Activated T-cell treated with anti-CD3 and anti-CD28 coated beads for 4 hours (primary cell): ENCODE measurements at places on chromosomes 7 and 10.

GRCh38 chr7:832167-832967 lies at the start of gene SUN1:
TSS of gene SUN1 (plus strand) at chr7:832476. CDS start at chr7:832525, 49 bp downstream.
- DNase-seq, result peak; percentile 68

DNA sequence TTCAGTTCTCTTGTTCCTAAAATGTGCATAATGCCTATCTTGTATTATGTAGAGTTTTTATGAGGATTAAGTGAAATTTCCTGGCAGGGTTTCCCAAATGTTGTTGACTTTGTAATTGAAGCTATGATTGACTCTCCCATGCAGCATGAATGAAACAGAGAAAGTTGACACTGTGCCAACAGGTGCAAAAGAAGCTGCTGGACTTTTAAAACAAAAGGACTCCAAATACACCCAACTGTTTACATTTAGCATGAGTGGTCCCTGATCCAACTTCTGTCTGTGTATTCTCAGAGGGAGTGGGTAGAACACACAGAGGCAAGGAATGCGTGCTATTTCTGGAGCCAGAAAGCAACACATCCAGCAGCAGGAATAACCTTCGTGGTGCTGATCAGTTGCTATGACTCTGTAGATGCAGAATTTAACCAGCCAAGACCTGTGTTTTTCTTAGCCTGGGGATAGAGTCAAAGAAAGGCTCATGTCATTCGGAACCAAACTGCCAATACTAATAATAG lies 14.4 kb upstream of the RBM20 start:
- no peak for DNase-seq

DNA sequence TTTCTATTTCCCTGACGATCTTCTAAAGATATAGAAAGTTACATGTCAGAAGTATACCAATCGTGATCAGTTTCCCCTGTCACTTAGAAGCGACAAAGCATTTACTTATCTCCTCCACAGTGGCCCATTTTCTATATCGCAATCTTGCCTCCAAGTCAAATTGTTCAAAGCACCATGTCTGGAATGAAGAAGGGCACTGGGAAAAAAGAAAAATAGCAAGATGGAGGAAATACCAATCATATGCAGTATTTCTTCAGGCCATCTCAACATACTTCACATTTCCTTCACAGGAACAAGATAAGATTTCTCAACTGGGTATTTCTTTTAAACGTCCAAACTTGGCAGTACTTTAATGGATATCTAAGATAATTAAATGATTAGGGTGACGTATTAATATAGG lies 63.3 kb upstream of the IL6 start:
- no peak for DNase-seq

DNA sequence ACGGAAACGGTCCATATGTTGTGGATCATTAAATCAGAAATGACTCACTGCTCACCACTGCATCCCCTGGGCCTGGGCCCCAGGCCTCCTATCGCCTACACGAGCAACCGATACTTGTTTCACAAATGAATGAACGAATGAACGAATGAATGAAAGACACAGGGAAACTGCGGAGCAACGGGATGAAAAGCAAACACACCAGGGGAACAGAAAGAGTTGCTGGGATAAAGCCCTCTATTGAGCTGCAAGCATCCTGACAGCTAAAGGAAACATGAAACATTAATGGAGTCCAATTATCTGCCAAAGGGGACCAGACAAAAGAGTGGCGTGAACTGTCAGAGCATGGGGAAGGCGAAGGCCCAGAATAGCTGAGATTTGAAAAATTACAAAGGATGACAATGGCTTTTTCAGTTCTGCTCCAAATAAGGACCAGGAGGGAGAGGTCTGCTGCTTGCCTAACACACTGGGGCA lies 92.1 kb downstream of the GRB10 start:
- no peak for DNase-seq

- no peak for DNase-seq
These were observed 23.2 kb upstream of the RADIL start for GRCh38 chr7:4906682-4907081.

- DNase-seq, result no peak
These were observed 281.1 kb downstream of the CCDC3 start for GRCh38 chr10:12720217-12720981.

GRCh38 chr7:91759205-91759863 lies 121.2 kb downstream of the MTERF1 start:
- DNase-seq, result no peak

GRCh38 chr10:120584786-120585185 lies 127.8 kb downstream of the PLPP4 start:
- DNase-seq, result no peak

- no peak for DNase-seq
These were observed 185.2 kb downstream of the SKIDA1 start for GRCh38 chr10:21340331-21340730.

GRCh38 chr10:98078774-98079173 lies 48.4 kb upstream of the CRTAC1 start:
- DNase-seq, result no peak

GRCh38 chr7:78057571-78057970 lies 259.0 kb downstream of the PHTF2 start:
- no peak for DNase-seq

- DNase-seq, result no peak
These were observed 53.8 kb upstream of the LRRC4 start for GRCh38 chr7:128084896-128085608.

- DNase-seq, result no peak
These were observed 111.9 kb downstream of the GRID1 start for GRCh38 chr10:86254526-86255174.

DNA sequence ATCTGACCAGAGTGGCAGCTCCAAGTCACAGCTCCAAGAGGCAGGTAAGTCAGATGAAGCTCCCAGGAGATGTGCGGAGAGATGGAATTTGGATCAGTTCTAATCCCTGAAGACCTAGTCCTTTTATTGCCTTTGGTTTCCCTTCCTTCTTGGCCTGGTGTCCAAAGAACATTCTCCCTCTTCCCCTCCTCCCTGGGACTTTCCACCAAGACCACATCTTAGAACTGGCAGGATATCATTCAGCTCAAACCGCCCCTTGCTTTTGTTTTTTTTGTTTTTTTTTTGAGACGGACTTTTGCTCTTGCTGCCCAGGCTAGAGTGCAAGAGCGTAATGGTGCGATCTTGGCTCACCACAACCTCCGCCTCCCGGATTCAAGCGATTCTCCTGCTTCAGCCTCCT lies 190.8 kb downstream of the GFRA1 start:
- DNase-seq, result no peak

DNA sequence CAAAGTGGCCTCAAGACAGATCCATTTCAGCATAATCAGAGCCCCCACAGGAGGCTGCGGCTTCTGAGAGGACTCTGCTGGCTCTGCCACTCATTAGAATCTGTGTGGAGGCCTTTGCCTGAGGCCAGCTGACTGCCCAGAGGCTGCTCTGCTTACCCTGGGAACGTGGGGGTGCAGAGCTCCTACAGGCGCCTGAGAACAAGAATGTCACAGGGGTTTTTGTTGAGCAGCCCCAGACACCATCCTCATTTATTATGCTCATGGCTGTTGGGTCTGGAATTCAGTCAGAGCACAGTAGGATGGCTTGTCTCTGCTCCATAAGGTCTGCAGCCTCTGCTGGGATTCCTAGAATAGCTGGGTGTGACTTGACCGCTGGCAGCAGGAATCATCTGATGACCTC lies 101.8 kb upstream of the GDF10 start:
- DNase-seq, result no peak

GRCh38 chr7:140810830-140811556 lies 113.7 kb downstream of the BRAF start:
- DNase-seq, result peak; percentile 52

GRCh38 chr7:867406-868188 lies 8.8 kb upstream of the GET4 start:
- DNase-seq, result no peak

GRCh38 chr7:20964281-20964918 lies 177.7 kb upstream of the SP8 start:
- no peak for DNase-seq

DNA sequence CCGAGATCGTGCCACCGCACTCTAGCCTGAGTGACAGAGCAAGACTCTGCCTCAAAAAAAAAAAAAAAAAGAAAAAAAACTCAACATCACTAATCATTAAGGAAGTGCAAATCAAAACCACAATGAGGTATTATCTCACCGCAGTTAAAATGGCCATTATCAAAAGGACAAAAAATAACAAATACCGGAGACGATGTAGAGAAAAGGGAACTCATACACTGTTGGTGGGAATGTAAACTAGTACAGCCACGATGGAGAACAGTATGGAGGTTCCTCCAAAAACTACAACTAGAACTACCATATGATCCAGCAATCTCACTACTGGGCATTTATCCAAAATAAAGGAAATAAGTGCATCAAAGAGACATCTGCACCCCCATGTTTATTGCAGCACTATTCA lies 24.3 kb downstream of the GRK5 start:
- DNase-seq, result no peak

DNA sequence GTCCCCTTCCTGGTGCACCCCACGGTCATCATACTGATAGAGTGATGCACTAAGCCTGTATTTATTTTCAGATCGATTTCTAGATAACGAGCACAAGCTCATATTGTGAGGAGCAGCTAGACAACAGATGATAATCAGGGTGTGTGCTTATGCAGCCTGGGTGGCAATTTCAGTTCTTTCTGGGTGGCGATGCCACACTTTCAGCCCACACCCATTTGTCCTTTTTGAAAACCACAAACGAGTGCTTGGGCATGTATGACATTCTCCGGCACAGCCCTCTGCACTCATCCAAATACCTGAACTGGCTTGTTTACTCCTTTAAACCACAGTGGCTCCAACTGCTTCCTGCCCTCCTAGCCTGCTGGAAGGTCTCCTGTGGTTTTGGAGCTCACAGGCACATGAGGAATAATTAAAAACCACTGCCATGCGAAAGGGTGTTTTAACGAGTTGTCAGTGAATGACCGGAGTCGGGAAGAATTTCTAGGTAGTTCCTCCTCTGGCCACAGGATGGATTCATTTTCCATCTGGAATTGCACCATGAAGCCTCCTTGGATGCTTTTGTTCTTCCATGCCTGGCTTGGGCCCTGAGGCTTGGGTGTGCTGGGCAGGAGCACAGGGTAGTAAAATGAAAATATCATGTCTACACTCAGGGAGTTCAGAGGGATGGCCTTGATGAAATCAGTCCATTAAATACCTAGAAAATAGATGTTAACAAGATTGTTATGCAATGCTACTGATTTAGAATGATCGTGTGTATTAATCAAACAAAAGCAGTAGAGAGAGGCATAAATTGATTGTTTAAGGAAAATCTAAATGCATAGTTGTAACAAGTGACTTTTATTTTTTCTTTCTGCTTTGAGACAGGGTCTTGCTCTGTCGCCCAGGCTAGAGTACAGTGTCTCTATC lies 52.4 kb upstream of the ITGB1 start:
- no peak for DNase-seq

GRCh38 chr7:103564416-103564815 lies 118.4 kb upstream of the SLC26A5 start:
- no peak for DNase-seq

GRCh38 chr10:103884681-103885139 lies 29.3 kb upstream of the SH3PXD2A start:
- DNase-seq, result peak; percentile 14

GRCh38 chr7:64463636-64464375 lies 99.1 kb downstream of the ZNF680 start:
- DNase-seq, result no peak

DNA sequence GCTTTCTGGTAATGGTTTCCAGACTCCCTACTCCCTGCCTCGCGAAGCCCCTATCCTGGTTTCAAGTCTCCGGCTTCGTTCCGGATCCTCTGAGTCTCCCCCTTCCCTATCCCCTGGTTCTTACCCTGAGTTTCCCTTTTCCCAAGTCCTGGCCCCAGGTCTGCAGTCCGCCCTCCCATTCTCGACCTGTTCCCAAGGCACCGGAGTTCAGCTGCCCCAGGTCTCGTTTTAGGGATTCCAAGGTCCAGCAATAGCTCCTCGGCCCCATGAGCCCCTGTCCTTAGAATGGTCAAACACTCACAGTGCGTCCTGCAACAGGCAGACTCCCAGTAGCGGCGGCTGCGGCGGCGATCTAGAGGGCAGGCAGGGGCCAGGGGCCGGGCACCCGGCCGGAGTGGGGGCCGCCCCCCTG lies 274 bp downstream of the PITX3 start:
- no peak for DNase-seq

- no peak for DNase-seq
These were observed 26.8 kb downstream of the ELFN1 start for GRCh38 chr7:1696671-1697498.

DNA sequence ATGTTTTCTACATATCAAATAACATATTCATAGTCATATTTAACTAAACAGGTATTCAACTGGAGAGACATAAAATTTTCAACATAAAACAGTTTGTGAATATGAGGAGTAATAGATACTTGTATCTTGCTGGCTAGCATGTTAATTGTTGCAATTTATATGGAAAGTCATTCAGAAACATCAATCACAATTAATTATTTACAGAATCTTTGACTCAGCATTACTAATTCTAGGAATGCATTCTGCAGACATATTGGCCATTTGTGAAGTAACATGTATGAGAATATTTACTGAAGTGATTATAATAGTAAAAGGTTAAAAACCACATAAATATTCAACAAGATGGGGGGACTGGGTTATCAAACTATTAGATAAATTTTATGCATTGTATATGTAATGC lies 203.7 kb downstream of the TSPAN12 start:
- no peak for DNase-seq

GRCh38 chr10:104076743-104077160 lies 8.9 kb downstream of the COL17A1 start:
- no peak for DNase-seq

DNA sequence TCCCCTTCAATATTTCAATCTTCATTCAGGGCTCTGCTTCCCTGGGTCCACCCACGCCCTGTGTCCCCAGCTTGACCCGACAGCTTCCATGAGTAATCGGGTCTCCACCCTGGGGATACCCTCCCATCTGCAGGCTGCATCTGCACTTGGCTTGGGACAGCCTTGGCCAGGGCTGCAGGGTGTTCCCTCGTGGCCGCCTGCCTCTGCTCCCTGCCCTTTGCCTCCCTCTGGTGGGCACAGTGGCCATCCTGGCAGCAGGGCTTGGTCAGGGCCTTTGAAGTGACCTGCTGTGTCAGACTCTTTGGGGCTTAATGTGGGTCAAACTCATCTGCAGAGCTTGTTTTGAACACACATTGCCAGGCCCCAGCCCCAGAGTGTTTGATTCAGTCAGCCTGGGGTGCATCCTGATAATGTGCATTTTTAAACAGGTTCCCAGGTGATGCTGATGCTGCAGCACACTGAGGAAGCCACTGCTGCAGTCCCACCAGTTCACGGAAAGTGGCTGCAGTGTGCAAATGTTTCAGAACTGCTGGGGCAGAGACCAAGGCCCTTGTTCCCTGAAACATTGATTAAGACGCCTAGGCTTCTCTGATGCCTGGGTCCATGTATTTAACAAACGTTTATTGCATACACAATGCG lies 80.7 kb upstream of the SEC61G start:
- DNase-seq, result no peak

DNA sequence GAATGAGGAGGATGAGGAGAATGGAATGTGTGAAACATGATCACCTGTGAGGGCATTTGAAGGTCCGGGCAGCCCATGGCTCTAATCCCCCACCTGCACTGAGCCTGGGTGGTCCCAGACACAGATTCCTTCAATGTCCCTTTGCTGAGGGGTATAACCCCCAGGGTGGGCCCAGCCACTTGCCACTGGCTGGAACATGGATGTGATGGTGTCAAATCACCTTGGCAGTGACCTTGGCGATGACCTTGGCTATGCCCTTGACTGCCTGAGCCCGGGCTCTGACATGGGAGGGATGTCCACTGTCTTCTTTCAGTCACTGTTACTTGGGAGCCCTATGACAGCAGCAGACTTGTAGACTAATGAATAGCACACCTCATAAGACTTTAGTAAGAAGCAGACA lies 44.0 kb downstream of the PRKCQ start:
- no peak for DNase-seq

GRCh38 chr10:14306190-14306589 lies 24.5 kb downstream of the FRMD4A start:
- DNase-seq, result no peak
